Retina (tissue), 1 donor: ENCODE measurements at places on chromosomes 3 and 15.

DNA sequence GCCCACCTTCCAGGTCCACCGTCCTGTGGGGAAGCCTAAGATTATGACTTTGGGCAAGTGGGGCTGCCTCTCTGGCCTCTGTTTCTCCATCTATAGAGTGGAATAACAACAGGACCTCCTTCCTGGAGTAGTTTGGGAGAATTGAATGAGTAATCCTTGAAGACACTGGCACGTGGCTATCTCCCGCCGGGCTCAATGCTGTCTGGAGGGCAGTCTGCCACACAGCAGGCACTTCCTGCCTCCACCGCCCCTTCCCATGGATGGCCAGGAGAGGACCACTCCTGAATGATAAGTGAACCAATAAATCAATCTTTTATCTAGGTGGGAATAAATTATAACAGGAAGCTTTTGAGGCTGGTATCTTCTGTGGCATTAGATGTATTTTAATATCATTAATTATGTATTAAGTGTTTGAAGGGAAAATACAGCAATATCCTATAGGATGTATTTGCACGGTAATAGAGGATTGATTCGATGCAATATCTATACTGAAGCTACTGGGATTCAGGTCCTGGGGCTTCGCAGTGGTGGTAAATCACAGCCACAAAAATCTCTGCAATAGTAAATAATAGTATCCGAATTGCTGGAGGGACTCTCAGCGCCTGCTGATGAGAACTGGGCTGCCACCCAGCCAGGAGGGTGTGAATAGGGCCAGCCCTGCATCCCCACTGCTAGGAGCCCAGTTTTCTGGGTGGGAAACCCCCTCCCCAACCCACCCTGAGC lies 15.9 kb downstream of the MEGF11 start:
- no peak for DNase-seq

- DNase-seq, result no peak
Observed at GRCh38 chr3:114518206-114518808, 224.5 kb downstream of the TIGIT start.

- no peak for DNase-seq
Observed at GRCh38 chr3:192336286-192336685, 391.1 kb downstream of the FGF12 start.

GRCh38 chr3:11510356-11510755 lies 133.4 kb downstream of the VGLL4 start:
- peak; percentile 20 for DNase-seq

DNA sequence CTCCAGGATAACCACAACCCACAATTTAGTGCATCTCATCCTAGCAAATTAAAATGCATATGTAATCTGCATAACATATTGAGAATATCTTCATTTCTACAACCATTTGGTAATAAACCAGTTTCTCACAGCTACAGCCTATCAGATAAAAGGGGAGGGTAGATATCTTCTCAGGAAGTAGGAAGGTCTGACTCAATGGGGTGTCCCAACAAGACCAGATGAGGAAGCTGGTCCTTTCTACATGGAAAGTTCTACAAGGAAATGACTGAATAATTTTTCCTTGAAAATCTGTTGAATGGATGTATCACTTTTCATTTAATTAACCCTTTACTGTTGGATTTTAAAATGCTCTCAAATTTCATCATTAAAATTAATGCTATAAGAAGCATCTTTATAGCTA lies 17.4 kb upstream of the TMPRSS7 start:
- DNase-seq, result no peak

DNA sequence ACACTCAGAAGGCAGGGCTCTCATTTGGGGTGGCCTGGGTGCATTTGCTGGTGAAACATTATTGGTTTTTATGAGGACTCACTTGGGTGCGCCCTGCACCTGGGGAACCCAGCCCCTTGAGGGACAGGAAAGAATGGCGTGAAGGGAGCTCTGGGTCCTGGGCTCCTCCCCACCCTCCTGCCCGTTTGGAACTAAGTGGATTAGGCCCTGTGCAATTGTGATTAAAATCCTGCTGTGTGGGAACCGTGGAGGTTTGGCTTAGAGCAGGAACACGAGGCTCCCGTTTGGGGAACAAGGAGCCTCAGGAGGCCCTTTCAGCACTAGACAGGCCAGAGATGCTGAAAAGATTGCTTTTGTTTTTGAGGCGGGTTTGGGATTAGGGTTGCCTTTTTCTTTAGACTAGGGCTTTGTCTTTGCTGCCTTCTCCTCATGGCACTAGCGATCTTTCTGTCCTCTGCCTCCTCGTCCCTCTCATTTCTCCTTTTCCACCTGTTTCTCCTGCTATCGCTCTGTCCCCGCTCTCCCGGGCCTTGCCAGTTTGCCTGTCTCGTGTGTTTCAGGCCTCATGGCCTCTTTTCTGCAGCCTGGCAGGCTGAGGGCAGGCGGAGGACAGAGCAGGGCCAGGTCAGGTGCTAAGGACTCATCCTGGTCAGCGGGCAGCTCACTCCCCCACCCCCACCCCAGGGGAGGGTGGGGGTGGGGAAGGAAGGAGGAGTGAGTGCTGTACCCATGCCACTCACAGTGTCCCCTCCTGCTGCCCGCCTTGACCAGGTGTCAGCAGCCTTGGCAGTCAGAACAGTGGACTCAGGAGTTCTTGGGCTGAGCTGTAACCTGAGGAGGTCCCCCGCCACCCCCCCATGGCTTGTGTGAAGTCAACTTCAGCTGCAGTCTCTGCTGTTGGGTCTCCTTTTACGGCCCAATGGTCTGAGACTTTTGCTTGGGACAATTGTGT lies 8.6 kb downstream of the MAPKAPK3 start:
- DNase-seq, result peak; percentile 47

DNA sequence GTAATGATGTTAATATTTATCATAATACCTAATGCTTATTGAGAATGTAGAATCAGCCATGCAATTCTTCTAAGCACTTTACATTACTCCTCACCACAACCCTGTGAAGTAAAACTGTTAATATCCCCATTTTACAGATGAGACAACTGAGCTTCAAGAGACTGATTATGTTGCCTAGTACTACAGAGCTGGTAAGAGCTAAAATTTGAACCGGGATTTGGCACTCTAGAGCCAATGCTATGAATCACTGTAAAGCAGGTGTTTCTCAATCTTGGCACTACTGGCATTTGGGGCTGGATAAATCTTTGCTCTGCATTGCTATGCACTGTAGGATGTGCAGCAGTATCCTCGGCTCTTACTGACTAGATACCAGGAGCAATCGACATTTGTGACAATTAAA lies 367.7 kb downstream of the MAGI1 start:
- DNase-seq, result no peak

DNA sequence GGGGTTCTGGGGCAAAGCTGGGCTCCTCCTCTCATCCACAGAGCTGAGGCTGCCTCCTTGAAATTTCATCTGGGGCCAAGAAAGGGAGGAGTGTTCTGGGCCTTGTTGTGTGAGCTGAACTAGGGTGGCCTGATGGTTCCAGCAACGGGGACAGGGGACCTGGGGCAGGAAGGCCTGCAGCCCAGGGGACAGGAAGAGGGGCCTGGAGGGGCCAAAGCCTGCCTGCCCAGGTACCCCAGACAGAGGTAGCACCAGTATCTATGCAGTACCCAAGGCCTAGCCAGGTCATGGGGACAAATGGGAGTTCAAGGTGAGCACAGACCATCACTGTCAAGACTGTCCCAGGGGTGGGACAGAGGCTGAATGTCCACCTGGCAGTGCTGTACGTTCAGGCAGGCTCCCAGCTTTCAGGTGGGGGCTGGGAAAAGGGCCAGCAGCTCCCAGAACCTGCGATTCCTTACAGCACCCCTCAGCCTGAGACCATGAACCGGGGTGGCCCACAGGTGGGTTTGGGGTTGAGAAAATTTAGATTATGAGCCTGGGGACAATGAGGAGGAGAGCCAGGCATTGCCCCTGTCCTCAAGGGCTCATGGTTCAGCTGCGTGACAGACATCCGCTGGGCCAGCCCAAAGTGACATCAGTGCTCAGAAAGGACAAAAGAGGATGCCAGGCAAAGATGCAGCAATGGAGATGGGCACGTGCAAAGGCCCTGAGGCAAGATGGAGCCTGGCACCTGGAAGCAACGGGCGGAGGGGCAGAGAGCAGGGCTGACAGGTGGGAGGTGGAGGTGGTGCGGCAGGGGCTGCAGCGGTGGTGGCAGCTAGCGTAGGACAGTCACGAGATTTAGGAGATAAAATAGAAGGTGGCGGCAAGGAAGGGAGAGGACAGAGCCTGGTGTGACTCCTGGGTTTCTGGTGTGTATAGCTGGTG lies 28.0 kb downstream of the PSTPIP1 start:
- DNase-seq, result no peak
